ENCODE measurements at places on chromosomes 4 and X.
A peak's percentile ranks its signal among the peaks of the same experiment; 100 is the strongest.

- DNase-seq = no peak
Observed at GRCh38 chrX:14939644-14940043, 66.4 kb downstream of the MOSPD2 start.

DNA sequence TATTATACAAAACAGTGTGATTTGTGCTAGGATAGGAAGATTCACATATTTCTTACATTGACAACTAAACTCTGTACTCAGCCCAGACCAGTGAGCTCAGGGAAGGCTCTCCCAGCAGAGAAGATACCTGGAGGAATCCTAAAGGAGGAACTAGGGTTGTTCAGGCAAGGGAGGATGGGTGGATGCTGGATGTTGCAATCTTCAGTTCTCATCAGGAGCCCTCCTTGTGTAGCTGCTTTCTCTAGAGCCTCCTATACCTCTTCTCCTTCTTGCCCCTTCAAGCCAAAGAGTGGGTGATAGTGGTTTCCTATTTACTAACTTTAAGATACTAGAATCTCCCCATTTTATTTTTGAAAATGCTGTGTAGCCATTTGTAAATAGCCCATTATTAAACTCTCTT, 117.3 kb downstream of the NKX6-1 start:
- DNase-seq = no peak

DNA sequence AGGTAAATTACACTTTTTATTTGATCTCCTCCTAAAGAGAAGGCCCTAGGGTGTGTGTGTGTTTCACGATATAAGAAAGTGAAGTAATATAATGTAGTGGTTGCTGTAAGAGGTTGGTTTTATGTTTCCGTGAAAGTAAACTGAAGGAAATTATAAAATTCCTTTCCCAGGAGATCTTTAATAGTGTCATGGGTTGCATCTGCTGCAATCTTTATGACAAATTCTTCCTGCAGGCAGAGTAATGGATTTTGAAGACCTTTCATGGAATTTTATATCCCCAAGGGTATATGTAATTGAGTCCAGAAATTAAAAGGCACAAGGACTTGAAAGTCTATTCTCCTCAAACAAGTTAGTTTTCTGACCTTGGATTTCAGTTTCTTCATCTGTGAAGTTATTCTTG, 538.6 kb downstream of the ANKRD50 start:
- no peak for DNase-seq

DNA sequence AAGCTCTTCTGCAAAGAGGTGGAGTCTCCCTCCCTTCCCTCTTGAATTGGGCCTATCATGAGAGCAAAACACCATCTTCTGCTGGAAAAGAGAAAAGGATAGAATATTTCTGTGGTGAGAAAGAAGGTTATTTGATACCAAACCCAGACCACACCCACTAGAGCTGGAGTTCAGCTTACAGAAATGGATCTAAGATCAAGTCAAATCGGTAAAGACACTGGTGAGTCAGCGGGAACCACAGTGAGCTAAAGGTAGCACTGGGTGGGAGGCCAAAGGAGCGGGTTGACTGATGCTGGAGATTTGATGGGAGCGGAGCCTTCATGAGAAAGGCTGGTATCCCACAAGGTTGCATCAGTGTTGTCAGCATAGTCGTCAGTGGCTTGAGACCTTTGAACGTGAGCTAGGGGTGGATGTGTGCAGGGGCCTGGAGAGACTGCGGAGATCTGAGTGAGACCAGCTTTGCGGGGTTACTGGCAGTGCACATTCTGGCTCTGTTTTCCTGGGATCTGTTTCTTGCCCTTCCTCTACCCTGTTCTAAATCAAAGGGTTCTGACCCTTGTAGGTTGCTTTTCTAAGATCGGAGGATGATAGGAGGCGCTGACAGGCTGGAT, 106.4 kb upstream of the SCOC start:
- no peak for DNase-seq

GRCh38 chr4:94274912-94275311, 67.2 kb downstream of the SMARCAD1 start:
- DNase-seq = no peak

- DNase-seq = no peak
Observed at GRCh38 chr4:128688846-128689437, 120.6 kb upstream of the JADE1 start.

DNA sequence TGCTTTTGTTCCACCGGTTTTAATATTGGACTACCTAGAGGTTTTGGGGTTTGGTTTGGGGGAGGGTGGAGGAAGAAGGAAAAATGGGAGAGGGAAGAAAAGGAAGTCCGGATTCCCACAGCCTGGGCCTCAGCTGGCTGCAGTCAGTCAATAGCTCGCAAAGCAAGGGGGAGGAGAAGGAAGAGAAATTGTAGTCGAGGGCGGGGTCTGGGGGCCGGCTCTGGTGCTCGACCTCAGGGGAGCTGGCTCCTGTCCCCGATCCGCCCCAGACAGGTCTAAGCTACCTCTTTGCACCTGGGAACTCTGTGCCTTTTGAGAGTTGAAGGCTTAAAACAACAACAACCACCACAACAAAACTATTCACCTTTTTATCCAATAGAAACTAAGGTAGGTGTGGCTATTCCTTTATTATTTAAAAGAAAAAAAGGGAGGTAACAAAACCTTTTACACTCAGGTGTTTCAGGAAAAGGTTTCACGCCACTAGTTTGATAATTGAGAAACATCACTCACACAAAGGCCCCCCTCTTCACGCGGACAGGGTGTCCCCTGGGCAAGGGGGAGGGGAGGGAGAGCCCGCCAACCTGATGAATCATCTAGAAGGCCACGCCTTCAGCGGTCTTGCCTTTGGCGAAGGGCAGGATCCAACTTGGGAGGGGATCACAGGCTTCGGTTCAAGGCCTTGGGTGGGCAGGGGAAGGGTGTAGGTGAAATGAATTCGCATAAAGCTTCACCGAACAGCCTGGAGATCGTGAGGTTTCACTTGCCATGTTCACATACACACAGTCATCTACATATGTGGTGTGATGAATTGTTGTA, 1.6 kb upstream of the LNX1 start:
- DNase-seq = no peak

- DNase-seq = no peak
Observed at GRCh38 chrX:15645266-15645665, 19.3 kb downstream of the CLTRN start.

DNA sequence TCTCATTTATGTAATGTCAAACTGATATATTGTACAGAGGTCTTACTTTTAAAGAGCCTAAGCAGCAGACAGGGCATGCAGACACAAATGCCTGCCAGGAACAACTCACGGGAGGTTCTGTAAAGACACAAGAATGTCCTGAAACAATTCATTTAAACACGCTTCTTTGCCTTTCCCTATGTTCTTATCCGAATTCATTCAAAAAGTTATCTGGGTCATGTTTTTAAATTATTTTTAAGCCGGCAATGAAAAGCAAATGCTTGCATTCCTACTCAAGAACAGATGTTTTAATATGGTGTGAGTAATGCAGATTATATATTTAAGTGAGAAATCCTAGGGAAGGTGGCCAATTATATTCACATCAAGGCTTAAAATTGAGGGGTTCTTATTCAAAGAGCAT, 192.6 kb downstream of the PDGFC start:
- DNase-seq = no peak

DNA sequence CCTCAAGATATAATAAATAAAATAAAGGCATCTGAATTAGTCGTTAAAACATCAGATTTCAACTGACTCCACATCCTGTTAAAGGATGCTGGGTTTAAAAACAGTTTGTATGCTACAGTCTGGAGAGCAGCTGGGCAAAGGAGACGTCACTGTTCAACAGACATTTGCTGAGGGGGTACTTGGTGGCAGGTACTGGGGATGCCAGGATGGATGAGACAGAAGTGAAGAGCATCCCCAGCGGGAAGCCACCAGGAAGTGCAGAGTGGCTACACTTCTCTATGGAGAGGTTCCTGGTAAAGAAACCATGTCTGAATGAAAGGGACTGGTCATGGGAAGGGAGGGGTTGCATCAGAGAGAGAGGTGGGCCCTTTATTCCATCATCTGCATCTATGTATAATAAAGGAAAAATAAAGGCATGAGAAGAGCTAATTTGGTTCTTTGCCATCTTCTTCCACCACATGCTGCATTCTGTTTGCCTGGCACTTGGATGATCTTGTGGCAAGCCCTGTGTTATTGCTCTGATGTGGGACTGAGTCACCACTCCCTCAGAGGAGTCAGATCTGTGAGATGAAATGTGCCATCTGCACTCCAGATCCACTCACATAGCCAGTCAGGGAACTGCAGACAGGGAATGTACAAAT, 145.0 kb downstream of the SOWAHB start:
- DNase-seq = peak; percentile 33

GRCh38 chr4:115851918-115852766, 738.7 kb upstream of the NDST4 start:
- no peak for DNase-seq

- DNase-seq = no peak
Observed at GRCh38 chrX:100478714-100479306, 68.7 kb upstream of the PCDH19 start.

DNA sequence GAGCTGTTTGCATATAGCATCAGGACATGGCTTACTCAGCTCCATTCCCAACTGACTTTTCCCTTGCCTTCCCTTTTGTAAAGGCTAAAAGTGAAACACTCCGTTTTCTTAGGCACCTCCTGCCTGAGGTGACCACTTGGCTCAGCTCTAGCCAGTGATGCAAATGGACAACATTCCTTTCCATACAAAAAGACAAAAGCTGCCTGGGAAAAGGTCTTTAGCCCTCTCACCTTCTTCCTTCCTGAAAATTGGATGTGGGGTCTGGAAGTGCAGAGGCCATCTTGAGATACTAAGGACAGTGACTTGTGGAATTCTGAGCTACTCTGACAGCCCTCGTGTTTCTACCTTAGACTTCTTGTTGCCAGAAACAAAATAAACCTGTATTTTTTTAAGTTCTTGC, 27.7 kb upstream of the SFRP2 start:
- DNase-seq = no peak

DNA sequence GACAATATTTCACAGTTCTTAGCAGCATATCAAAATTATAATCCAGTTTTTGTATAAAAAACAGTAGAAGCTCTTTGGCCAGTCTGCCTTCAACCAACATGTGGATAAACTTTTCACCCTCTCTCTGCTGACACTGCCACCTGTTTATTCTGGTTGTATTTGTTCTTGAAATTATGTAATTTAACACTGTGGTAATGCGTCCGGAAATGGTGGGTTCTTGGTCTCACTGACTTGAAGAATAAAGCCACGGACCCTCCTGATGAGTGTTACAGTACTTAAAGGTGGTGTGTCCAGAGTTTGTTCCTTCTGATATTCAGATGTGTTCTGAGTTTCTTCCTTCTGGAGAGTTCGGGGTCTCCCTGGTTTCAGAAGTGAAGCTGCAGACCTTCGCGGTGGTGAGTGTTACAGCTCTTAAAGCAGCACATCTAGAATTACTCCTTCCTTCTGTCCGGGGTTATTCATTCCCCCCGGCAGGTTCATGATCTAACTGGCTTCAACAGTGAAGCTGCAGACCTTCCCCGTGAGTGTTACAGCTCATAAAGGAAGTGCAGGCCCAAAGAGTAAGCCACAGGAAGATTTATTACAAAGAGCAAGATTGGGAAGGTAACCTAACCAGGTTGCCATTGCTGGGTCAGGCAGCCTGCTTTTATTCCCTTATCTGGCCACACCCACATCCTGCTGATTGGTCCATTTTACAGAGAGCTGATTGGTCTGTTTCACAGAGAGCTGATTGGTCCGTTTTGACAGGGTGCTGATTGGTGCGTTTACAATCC, 15.7 kb downstream of the FAM184B start:
- DNase-seq = no peak

- DNase-seq = no peak
Observed at GRCh38 chr4:18422685-18423084, 401.1 kb upstream of the LCORL start.

GRCh38 chr4:68342134-68342533, 7.8 kb downstream of the YTHDC1 start:
- DNase-seq = no peak

DNA sequence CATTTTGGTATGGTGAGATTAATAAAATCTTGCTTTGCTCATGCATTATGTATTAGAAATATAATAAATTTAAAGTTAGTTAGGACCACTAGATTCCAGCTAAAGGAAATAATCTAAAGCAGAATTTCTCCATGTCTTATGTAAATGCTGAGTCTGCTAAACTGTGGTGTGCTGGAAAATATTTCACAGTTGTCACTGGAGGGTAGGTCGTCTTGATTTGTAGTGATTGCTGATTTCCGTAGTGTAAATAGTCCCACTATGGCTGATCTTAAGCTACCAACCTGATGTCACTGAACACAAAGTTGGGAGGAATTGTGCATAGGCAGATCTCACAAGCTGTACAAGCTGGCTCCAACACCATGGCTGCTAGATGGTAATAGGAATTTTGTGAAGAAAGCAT, 133.4 kb upstream of the NR3C2 start:
- no peak for DNase-seq

DNA sequence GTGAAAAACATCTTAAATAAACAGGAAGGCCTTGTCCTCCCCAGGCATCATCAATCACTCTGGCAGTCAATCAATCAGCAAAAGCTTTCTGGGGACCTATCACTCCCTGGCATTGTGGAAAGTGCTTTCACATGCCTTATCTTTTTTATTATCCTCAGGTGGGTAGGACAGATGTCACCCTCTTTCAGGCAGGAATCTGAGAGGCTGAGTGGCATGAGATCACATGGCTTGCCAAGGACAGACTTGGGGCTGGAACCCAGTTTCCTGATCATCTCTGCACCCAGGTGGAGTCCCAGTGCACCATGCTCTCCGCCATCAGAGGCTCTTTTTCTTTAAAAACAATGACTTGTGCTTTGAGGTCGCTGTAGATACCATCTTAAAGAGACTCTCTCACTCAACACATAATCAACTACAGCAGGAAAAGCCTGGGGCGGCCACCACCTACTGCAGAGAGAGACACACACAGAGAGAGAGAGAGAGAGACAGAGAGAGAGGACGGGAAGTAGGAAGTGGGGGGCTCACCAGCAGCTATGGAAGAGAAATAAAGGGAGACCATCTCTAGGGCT, 282.7 kb downstream of the PTTG2 start:
- DNase-seq = no peak

- no peak for DNase-seq
Observed at GRCh38 chr4:151671541-151672059, 89.2 kb downstream of the GATB start.

GRCh38 chr4:7812921-7813320, 126.7 kb downstream of the AFAP1 start:
- DNase-seq = no peak

GRCh38 chr4:14874990-14875389, 127.3 kb upstream of the CPEB2 start:
- DNase-seq = no peak

GRCh38 chr4:156547439-156547838, 424.2 kb downstream of the PDGFC start:
- DNase-seq = no peak

GRCh38 chr4:182215148-182215547, 28.1 kb upstream of the TENM3 start:
- DNase-seq = no peak

GRCh38 chr4:26127851-26128337, 192.9 kb upstream of the RBPJ start:
- DNase-seq = no peak

DNA sequence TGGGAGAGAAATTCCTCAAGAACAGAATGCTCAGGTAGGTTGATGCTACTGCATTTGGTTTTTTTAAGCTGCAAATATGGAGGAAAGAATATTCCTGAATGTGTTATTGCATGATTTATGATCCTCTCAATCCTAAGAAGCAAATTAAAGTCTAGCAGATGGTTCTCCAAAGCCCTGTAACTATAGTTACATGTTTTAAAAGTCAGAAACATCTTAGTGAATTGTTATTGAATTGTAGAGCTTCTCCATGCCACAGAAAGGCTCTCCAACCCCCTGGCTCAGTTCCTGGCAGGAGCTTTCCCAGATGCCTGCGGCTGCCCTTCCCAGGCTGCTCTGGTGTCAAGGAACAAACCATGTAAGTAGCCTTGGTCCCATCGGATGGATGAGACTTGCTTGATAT, 227.8 kb upstream of the GATB start:
- no peak for DNase-seq

All from cerebellar nuclear complex (tissue), 1 donor.